ENCODE measurements at places on chromosomes 5 and 9.

- no peak for DNase-seq
These were observed 102.8 kb downstream of the PLK2 start for GRCh38 chr5:58357121-58357520.

DNA sequence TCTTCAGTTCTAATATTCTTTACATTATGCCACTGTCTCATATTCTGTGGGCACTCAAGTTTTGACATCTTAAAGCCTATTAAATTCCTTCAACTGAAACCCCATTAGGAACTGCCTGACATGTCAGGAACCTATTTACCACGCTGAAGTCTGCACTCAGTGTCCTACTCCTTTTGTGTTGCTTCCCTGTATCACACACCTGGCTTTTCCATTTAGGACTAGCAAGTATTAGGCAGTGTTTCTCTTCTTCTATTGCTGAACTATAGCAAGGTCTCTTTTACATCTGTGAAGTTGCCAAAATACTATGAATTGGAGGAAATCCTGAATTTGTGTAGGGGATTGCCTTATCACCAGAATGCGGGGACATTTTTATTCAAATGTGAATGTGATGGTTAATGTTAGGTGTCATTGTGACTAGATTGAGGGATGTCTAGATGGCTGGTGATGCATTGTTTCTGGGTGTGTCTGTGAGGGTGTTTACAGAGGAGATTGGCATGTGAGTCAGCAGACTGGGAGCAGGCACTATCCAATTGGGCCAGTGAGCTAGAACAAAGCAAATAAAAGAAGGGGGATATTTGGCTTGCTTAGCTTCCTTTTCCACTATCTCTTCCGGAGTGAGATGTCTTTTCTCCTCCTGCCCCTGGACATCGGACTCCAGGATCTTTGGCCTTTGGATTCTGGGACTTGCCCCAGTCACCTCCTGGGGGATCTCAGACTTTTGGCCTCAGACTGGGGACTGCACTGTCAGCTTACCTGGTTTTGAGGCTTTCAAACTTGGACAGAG lies 21.2 kb upstream of the VCAN start:
- no peak for DNase-seq

GRCh38 chr5:139454568-139455290 lies 7.8 kb downstream of the ECSCR start:
- DNase-seq, result no peak

DNA sequence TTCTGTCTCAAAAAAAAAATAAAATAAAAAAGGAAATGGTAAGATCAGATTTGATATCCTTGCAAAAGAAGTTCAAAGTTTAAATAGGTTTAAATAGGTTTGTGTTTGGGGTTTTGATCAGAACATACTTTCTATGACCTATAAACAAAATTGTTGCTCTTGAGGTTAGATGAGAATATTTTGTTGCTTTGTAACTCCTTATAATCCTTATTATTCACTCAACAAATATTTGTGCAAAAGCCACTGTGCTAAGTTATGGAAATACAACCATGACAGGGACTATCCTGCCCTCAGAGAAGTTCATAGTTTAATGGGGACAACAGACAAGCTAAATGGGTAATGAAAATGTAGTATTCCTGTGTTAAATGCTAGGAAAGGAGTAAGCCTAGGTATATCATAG lies 71.5 kb downstream of the INVS start:
- DNase-seq, result no peak

- DNase-seq, result peak; percentile 39
These were observed 371 bp upstream of the PITX1 start for GRCh38 chr5:135034236-135034962.

- DNase-seq, result no peak
These were observed 890.0 kb upstream of the NUDT12 start for GRCh38 chr5:104452550-104452949.

DNA sequence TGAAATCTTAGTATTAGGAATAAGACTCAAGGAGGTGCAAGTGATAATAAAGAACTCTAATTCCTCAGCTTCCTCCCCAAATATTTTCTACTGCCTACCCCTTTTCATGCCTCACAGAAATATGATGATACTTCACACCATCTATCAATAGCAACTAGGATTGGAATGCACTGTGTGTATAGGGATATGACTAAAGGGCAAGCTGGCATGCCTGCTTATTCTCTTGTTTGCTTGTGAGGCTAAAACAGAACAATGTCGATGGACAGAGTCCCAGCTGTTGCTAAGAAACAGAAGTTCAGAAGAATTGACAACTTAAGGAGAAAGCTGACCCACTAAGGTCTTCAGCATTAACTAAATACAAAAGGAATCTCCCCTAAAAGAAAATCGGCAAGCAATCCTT lies 9.7 kb upstream of the CHD1 start:
- DNase-seq, result no peak

DNA sequence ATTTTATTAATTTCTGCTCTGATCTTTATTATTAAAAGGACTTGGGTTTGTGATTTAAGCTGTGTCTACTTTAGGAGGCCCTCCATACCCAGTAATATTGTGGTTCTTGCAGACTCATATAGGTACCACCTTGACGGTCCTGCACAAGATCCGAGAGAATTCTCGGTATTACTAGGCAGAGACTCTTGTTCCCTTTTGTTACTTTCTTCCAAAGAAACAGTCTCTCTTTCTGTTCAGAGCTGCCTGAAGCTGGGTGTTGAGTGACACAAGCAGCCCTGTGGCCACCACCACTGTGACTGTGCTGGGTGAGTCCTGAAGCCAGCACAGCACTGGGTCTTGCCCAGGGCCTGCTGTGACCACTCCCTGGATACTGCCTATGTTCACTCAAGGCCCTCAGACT lies 666.6 kb downstream of the SEMA5A start:
- no peak for DNase-seq

- DNase-seq, result no peak
These were observed 133.7 kb downstream of the UNC13B start for GRCh38 chr9:35295369-35296036.

GRCh38 chr5:122173474-122174415 lies 44.4 kb downstream of the ZNF474 start:
- no peak for DNase-seq

DNA sequence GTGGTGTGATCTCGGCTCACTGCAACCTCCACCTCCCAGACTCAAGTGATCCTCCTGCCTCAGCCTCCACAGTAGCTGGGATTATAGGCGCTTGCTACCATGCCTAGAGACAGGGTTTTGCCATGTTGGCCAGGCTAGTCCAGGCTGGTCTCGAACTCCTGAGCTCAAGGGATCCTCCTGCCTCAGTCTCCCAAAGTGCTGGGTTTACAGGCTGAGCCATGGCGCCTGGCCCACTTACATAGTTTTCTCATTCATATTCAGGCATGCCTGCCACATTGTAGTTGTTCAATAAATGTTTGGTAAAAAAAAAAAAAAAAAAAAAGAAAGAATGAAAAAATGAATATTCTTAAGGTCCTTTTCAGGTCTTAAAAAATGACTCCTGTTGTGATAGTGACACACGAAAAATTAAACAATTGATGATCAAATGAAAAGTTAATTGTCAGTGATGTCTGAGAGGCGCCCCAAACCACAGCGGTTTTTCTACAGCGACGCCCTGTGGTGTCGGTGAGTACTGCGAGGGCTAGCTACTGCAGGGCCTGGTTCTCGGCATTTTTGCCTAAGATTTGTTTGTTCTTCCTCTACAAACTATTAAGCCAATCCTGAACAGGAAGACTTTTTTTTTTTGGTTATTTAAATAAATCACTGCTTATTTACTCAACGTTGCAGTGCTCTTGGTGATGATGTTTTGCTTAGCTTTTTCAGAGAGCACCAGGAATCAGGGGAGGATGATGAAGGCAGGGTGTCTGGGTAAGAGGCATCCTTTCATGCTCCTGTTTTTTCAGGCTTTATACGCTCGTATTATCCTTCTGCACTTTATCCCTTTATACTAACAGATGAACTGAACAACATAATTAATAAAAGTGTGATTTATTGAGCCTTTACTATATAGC lies 67.0 kb upstream of the DPYSL3 start:
- DNase-seq, result no peak

DNA sequence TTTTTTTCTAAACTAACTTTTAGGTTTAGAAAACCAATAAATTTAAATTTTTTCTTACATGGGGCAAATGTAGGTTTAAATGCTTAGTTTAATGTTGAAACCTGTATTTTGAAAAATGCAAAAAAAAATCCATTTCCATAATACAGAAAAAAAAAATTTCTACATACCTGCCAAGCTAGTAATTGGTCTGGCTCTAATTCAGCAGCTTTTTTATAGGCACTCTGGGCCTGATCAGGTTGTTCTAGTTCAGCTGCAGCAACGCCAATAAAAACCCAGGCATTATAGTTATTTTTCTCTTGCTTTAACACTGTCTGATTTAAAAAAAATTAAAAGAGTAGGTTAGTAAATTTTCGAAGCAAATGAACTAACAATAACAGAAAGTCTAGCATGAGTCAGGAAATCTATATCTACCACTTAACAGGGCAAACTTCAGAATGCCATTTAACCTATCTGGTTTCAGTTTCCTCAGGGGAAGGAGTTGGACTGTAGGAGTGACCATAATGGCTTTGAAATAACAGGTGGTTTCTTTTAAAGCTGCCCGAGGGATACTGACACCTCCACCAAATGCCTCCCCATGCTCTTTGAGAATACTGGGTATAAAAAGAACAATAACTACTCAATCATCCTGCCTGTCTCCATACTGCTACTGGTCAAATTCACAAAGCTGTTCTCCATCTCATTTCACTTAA lies 11.6 kb downstream of the SKIC3 start:
- DNase-seq, result no peak

GRCh38 chr5:164012371-164012770 lies 507.0 kb downstream of the MAT2B start:
- DNase-seq, result no peak

DNA sequence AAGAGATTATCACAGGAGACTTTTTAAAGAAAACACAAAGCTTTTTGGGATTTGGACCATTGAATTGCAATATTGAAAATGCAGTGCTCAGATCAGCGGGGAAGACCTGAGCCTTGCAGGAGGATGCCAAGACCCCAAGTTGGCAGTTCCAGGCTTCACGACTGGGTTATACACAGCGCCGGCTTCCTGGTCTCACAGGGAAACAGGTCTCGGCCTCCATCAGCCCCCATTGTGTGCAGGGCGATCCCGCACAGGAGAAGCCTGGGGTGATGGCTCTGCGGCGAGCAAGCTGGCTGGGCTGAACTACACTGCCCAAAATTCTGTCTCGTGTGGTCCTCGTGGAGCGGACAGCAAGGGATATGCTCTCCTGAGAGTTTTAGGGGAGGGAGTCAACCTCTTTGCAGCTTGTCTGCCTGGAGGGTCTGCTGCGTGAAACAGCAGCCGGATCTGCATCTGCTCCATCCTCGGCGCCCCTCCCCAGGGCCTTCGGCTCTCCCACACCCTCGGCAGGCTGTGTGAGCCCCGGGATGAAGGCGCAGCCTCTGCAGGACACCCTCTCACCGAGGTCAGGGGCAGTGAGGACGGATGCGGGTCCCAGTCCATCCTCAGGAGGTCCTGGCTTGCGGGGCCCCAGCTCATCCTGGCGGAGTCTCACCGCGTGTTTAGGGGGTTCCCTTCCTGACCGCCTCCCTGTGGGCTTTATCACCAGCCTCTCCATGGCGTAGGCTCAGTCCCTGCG lies 60.6 kb downstream of the NSUN2 start:
- no peak for DNase-seq

DNA sequence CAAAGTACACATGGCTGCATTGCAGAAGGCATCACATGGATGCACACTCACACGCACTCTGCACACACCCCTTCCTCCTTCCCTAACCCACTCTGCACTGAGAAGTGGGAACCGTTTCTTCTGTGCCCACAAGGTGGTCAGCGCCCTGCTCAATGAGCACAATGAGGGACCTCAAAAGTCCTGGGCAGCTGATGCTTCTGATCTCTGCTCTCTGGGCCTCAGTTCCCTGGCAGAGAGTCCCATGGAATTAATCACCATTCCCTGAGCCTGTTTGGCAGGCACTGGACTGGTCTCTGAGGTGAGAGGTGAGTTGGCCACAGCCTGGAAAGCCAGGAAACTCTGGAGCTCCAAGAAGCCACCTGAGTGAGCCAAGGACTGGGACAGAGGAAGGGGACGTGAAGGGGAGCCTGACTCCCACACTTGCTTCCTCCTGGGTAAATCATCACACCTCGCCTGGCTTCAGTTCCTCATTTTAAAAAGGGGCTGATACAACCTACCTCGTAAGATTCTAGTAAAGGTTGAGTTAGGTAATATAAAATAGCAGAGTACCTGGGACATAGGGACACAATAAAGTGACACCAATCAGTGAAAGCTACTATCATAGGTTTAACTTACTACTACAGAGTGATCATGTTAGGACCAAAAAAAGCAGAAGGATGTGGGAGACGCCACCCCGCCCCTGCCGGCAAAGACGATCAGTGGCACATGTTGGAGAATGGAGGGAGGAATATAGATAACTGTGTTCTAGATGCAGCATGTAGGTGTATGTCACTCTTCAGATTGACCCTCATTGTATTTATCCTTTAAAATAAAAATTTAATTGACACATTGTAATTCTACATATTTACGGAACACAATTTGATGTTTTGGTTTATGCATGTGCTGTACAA lies 21.1 kb upstream of the IGFBPL1 start:
- DNase-seq, result no peak

GRCh38 chr9:135644631-135645218 lies 5.4 kb upstream of the GLT6D1 start:
- DNase-seq, result no peak

- no peak for DNase-seq
These were observed 185.0 kb downstream of the DAB2IP start for GRCh38 chr9:121836366-121836885.

DNA sequence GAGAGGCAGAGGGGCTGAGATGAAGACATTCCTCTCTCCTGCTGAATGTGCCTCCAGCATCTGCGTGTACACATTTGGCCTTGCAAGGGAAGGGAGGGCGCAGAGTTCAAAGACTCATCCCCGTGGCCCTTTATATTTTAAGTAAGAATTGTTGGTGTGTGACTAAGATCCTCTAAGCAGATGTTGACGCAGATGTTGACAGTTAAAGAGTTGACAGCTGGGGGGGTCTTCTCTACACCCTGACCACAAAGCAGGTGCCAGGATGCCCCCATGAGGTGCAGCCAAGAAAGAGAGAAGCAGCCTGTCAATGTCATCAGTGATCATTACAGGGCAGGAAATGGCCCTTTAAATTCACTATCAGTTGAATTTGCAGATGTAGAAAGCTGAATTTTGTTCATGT lies 262.9 kb downstream of the IRX1 start:
- DNase-seq, result no peak

- no peak for DNase-seq
These were observed 16.0 kb upstream of the JADE2 start for GRCh38 chr5:134509308-134510040.

DNA sequence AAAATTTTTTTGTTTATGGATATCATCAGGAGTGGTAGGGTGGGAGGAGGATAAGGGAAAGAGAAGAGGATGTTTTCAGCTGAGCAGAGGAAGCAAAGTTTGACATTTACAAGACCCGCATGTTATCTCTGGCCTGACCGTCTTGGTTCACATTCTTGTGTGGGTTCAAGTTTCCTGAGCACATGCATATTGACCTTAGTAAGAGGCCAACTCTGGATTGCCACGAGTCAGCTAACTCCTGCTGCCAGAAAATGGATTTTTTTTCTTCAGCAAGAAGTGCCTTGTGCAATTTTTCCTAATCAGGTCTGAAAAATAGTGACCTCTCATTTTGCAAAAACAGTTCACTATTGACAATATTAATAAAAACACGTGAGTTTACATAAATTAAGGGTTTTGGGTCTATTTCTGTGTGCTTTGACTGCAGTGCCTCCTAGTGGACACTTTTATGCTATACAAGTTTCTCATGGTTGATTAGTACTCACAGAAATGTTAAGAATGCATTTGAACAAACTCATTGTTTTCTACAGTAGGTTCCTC lies 27.1 kb upstream of the BASP1 start:
- DNase-seq, result peak; percentile 31

- DNase-seq, result peak; percentile 52
These were observed 47.3 kb upstream of the PHYKPL start for GRCh38 chr5:178279723-178280438.

- DNase-seq, result no peak
These were observed 49.8 kb downstream of the PIK3R1 start for GRCh38 chr5:68265347-68265746.
